ENCODE measurements at places on chromosomes 6 and 20. TPM values are rescaled to one million over a fixed set of nuclear protein-coding genes. Genes with fewer than 3 reads are reported as not detected.

Gene HLA-G
- polyA plus RNA-seq = not detected

Gene C6orf89
- polyA plus RNA-seq = 67.3 TPM

Gene RHAG
- 0.10 TPM for polyA plus RNA-seq

Gene ALDH8A1
- polyA plus RNA-seq = 0.68 TPM

Gene BTNL2
- not detected for polyA plus RNA-seq

Gene CCR6
- not detected for polyA plus RNA-seq

Gene PREX1
- polyA plus RNA-seq = 22.0 TPM

Gene RRAGD
- polyA plus RNA-seq = 9.2 TPM

Gene SIRPG
- 0.77 TPM for polyA plus RNA-seq

Gene SLC2A10
- 10.5 TPM for polyA plus RNA-seq

Gene WFDC9
- polyA plus RNA-seq = not detected

Gene TMC2
- polyA plus RNA-seq = 1.3 TPM

Gene OR12D3
- not detected for polyA plus RNA-seq

Gene LRRC73
- polyA plus RNA-seq = 3.1 TPM

Gene PPP1R14C
- polyA plus RNA-seq = 0.13 TPM

Gene NCR2
- polyA plus RNA-seq = not detected

Gene C20orf173
- not detected for polyA plus RNA-seq

Gene ZBTB12
- 1.7 TPM for polyA plus RNA-seq

Gene SIRPB1
- polyA plus RNA-seq = 0.51 TPM

Gene ACTL10
- polyA plus RNA-seq = 0.47 TPM

Gene GGTLC1
- polyA plus RNA-seq = not detected

Gene DNAH8
- 0.02 TPM for polyA plus RNA-seq

Gene PRSS35
- polyA plus RNA-seq = 3.5 TPM

Gene OXT
- polyA plus RNA-seq = 20.5 TPM

Gene TMEM200A
- polyA plus RNA-seq = 1.9 TPM
